ENCODE measurements at places on chromosomes 6 and 20. TPM values are rescaled to one million over a fixed set of nuclear protein-coding genes. Genes with fewer than 3 reads are reported as not detected.

DNA sequence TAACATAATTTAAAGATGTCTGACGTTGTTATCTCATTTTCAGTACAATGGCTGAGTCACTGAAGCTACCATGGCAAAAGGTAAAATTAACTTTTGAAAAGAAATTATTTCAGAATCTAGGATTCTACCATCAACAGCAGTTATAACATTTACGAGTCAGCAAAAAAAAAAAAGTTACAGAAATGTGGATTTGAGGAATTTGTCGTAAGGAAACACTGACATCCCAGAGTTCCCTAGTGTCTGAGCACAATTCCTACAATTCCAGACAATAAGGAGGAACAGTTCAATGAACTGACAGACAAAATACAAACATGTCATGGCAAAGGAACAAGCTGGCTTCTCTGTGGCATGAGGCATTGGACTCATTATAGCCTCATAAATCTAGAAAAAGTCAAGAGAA lies 19.1 kb downstream of the ABRACL start:
- DNase-seq = no peak

DNA sequence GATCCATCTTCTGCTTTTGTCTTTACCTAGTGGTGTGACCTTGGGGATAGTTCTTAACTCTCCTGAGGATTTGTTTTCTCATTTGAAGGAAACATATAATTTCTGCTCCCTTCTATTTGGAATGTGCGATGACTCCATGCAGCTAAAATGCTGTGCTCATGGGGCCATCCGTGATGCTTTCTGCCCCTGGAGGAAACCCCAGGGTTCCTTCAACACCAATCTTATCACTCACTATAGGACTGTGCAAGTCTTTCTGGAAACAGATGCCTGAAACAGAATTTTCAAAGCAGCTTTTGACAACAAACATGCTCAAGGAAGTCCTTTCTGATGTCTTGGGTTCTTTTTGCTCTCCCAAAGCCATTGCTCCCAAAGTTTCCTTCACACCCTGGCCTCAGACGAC lies 128.8 kb upstream of the GGTLC1 start:
- DNase-seq = no peak

DNA sequence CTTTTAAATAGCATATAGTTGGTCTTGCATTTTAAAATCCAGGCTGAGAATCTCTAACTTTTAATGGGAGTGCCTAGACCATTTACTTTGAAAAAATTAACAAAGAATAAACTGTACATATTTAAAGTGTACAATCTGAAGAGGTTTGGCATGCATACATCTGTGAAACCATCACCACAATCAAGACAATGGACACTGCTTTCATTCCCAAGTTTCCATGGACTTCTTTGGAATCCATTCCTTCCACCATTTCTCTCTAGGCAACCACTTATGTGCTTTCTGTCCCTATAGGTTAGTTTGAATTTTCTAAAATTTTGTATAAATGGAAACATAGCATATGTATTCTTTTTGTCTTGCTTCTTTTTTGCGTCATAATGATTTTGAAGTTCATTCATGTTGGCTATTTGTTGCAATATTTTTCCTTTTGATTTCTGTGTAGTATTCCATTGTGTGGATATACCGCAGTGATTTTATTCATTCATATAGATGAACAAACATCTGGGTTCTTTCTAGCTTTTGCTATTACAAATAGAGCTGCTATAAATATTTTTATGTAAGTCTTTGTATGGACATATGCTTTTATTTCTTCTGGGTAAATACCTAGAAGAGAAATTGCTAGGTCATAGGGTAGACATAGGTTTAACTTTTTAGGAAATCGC lies 50.9 kb downstream of the NEDD9 start:
- DNase-seq = no peak

DNA sequence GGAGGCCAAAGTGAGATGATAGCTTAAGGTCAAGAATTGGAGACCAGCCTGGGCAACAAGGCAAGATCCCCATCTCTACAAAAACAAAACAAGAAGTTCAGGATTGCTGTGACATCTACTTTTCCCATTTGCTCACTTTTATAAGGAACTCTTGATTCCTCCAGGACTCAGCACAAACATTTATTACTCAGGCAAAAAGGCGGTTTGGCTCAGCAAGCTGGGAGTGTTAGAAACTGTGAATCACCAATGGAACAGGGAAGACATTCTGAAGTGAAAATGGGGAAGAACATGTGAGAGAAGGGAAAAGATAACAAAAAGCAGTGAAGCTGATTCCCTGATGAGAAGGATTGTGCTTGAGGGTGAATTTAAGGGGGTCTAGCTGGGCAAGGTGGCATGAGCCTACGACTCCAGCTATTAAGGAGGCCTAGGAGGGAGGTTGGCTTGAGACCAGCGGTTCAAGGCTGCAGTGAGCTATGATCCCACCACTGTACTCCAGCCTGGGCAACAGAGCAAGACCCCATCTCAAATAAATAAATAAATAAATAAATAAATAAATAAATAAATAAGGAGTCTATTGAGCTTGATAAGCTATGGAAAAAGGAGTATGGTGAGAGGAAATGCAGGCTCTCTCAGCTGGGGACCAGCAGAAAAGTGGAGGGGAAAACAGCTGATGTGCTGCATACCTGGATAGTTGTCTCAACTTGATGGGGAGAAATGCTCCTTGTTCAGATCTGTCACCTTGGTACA lies 65.4 kb upstream of the HDDC2 start:
- no peak for DNase-seq

The FLOT1 gene
- polyA plus RNA-seq = 131 TPM

All from right lung (tissue), 10 donors.